Left hindlimb (tissue), 1 donor: ENCODE measurements at places on chromosomes 4 and X.

- no peak for DNase-seq
These were observed 84.3 kb upstream of the DHRSX start for GRCh38 chrX:2585158-2585470.

DNA sequence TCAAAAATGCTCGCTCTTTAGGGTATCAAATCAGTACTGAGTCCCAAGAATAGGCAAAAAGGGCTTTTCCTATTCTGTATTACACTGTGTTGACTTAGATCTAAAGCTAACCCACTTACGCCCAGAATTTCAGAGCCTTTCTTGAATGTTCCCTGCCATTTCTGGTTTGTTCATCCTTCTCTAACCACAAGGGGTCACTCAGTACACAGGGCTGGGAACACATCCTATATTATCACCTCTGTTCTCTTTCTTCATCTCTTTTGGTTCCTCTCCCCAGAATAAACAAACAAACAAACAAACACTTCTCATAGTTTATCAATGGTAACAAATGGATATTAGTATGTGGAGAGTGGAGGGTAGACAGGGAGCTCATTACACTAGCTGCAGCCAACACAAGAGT lies 25.5 kb upstream of the MORC4 start:
- DNase-seq: no peak

- DNase-seq: peak; percentile 47
These were observed 25.0 kb upstream of the HMGB3 start for GRCh38 chrX:150958177-150958576.

DNA sequence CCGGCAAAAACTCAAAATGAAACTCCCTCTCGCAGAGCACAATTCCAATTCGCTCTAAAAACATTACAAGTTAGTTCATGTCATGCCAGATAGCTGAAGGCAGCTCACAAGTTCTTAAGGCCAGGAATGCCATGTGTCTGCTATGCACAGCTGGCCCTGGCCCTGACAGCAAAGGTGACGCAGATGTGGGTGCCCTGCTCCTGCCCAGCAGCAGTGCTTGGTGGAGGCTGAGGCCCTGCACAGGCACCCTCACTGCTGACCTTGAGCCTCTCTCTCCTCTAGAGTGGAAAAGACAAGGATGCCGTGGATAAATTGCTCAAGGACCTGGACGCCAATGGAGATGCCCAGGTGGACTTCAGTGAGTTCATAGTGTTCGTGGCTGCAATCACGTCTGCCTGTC lies 2.9 kb downstream of the S100P start:
- no peak for DNase-seq
